ENCODE measurements at places on chromosomes 3 and 15.

DNA sequence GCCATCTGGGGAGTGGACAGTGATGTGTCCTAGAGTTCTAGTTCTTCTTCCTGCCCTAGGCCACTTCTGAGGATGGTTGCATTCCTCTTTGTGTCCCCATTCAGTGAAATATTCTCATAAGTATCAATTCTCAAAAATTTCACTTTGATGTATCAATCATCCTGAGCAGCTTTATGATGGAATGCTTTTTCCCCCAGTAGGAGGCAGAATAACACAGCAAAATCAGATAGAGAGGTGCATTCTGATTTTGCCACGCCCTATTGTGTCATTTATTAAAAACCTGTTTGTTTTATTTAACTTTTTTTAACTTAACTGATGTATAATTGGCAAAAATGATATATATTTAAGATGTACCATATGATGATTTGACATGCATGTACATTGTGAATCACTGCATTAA is 656.0 kb upstream of the GRM7 start:
- no peak for DNase-seq

DNA sequence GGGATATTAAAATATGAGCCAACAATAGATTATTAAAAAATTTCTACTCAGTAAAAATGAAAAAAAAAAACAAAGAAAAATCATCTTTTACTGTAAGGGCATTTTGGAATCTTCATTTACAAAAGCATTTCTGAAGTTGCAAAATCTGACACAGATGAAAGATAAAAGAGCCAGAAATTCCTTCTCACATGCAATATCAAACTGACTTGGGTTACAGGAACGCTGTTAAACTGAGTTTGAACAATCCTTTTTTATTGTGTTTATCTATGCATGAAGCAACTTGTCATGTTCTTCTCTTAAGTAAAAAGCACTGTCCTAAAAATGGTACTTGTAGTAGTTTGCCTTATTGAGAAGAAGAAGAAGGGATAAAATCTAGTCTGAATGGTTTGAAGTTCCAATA is 468.5 kb upstream of the KCNMB2 start:
- DNase-seq: no peak

- DNase-seq: no peak
These were observed 819 bp upstream of the RPL24 start for GRCh38 chr3:101687142-101687931.

DNA sequence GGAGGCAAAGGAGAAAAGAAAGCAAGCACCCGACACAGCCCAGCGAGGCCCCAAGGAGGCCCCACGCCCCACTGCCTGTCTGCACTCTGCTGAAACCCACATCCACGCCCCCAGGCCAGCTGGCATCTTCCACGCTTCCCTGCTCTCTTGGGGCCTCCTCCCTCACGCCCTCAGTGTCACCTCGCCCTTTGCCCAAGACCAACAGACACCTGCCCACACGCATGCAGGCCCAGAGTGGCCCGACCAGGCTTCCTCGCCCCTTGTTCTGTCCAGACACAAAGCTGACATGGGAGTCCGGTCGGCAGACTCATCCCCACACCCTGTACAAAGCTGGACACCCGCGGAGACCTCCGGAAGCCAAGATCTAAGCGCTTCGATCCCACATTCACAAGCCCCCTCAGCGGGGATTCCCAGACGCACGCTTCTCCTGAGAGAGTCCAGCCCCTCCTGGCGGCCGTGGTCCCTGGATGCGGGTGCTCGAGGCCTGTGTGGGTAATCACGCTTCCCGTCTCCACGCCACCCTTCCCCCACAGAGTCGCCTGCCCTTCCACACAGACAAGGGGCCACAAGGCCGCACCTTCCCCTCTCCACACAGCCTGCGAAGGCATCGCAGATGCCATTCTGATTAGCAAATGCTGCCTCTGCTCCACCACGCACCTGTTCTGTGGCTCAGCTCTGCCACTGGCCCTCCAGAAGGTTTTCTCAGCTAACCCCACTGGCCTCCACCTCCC is 176.6 kb downstream of the XXYLT1 start:
- peak; percentile 30 for DNase-seq

GRCh38 chr15:83062768-83063180 is 4.3 kb downstream of the BTBD1 start:
- DNase-seq: no peak

- no peak for DNase-seq
These were observed 32.6 kb upstream of the PDE8A start for GRCh38 chr15:84949043-84949442.

DNA sequence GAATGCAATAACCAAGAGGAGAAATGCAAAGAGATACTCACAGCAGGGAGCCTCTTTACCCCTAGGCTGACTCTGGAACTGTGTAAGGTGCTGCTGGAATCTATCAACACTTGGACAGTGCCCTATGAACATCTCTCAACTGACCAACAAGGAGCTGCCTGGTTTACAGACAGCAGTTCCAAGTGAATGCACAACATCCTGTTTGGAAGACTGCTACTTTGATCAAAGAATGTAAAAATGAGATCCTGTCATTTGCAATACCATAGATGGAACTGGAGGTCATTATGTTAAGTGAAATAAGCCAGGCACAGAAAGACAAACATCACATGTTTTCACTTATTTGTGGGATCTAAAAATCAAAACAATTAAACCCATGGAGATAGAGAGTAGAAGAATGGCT is 136.3 kb downstream of the IMPG2 start:
- DNase-seq: no peak

- DNase-seq: no peak
These were observed 26.2 kb downstream of the ATP13A3 start for GRCh38 chr3:194460566-194460965.

DNA sequence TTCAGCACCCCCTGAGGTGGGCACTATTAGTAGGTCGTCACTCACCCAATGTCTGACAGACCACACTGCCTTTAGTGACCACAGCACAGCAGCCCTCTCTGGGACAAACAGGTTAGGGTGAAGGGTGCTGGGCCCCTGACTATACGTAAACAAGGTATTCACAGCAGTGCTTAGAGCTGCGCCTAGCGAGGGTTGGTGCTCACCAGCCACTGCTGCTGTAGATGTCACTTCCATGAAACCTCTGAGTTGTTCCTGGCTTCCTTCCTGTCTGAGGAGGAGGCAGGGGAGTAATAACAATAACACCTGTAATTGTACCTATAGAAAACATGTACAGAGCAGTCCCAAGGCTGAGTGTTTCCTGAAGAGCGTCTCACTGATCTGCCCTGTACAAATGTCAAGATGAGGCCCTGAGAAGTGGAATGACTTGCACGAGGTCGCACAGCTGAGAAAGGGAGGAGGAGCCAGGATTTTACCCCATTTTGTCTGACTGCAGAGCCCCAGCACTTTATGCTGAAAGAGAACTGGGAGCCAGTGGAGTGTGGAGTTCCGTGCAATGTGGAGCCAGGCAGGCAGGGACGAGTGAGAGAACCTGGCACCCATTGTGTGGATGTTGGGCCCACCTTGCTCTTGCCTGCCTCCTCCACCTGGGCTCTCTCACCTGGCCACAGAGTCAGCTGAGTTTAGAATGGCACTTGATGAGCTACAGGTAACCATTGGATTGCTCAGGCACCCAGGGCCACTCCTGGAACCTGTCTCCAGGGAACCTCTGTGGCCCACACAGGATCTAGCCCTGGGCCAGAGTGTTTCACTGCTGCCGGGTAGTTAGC is 93.8 kb downstream of the DNAJB8 start:
- no peak for DNase-seq

GRCh38 chr15:67051088-67052045 is 14.0 kb upstream of the SMAD3 start:
- DNase-seq: no peak

GRCh38 chr3:134361162-134361835 is 12.9 kb downstream of the AMOTL2 start:
- peak; percentile 14 for DNase-seq

GRCh38 chr3:38598791-38599190 is 50.7 kb downstream of the SCN5A start:
- DNase-seq: no peak

GRCh38 chr15:37072181-37072580 is 28.2 kb downstream of the MEIS2 start:
- peak; percentile 23 for DNase-seq

- DNase-seq: peak; percentile 70
These were observed 106.6 kb downstream of the SSR3 start for GRCh38 chr3:156448300-156448699.

DNA sequence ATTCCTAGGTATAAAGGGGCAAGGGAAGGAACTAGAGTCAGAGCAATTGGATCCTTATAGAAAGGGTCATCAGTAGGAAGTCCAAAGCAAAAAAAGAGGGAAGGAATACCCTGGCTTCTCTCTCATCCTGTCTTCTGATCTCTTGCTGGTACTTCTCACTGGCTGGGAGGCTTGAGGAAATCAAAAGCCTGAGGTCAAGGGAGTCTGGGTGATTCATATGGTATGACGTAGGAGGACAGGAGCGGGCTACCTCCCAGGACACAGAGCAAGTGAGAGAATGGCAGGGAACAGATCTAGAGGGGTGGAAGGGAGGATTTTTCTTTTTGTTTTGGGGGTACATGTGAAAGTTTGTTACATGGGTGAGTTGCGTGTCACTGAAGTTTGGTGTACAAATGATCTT is 76.0 kb downstream of the CFAP20DC start:
- no peak for DNase-seq

GRCh38 chr15:77597804-77598453 is 34.8 kb downstream of the LINGO1 start:
- DNase-seq: no peak

- peak; percentile 70 for DNase-seq
These were observed 84.5 kb upstream of the SYNPR start for GRCh38 chr3:63193647-63194046.

DNA sequence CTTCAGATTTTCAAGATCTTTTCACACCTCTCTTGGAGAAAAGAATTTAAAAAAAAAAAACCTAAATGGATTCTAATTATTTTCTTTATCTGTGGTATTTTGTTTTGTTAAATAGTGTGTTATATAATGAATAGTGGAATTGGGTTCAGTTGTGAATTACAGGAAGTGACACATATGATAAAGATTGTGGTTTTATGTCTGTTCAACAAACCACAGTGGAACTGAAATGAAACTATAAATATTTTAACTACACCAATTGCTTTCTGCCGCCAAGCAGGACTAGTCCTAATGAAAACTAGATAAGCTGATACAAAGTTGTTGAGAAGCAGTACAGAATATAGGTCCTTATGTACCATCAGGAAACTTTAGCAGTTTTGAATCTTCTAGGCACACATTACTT is 121.6 kb downstream of the UBE2E2 start:
- DNase-seq: no peak

DNA sequence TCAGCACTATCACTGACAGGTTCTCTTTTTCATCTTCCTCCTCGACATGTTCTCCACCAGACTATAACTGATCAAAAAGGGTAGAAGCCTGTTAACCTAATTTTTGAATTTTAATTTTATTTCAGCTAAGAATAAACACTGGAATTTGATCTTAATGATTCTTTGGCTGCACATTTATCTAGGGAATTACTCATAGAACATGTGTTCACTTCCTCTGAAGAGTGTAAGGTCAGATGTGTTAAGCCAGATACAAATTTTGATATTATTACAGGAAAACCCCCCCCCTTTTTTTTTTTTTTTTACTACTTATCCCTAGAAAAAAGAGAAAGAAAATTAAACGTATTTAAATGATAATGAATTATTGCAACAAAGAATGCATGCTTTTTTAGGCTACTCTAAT is 15.0 kb downstream of the DCBLD2 start:
- DNase-seq: no peak

DNA sequence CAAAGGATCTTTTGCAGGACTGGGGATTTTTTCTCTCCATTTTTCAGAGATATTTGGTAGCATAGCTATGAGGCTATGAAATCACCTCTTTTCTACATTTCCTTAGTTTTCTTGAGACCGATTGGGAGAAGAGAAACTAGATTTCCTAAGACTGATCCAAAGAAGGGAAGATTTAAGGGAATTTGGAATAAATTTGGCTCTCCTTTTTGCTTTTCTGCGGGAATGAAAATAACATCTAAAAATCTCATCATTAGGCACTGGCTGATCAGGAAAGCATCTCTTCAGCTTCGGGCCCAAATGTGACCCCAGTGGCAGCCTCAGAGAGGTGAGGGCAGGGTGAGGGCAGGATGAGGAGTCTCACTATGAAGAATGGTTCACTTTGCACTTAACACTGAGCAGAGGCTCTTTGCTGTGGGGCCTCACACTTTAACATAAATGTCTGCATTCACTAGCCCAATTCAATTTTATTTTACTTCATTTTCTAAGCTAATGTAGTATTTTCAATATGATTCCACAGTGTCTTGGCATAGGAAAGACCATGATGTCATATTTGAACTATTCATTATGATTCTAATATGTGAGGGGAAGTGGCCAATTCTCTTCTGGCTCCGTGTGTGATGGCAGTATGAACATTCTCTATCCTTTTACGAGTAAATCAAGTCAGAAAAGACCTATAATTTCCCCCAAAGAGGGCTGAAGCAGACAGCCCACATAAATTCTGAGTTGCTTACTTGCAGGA is 193.2 kb downstream of the MEX3B start:
- DNase-seq: no peak

DNA sequence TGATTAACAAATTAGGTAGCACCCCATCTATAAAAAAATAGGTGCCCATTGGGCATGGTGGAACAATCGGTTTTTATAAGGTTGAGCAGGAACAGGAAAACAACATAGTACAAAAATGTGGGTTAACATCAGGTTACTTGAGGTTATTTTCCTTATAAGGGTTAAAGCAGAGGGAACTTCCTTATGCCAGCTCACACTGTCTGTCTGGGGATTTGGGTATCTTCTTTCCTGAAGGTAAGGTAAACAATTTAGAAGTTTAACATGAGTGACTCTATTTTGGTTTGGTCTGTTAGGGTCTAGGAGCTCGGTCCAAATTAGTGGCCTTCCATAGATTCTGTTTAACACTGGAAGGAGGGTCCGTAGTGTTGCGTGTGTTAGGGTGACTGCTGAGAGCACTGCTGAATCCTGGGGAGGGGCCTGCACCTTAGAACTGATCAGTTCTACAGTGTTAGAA is 14.7 kb downstream of the CHD2 start:
- DNase-seq: no peak

GRCh38 chr15:40328176-40328575 is 4.7 kb downstream of the INAFM2 start:
- no peak for DNase-seq

DNA sequence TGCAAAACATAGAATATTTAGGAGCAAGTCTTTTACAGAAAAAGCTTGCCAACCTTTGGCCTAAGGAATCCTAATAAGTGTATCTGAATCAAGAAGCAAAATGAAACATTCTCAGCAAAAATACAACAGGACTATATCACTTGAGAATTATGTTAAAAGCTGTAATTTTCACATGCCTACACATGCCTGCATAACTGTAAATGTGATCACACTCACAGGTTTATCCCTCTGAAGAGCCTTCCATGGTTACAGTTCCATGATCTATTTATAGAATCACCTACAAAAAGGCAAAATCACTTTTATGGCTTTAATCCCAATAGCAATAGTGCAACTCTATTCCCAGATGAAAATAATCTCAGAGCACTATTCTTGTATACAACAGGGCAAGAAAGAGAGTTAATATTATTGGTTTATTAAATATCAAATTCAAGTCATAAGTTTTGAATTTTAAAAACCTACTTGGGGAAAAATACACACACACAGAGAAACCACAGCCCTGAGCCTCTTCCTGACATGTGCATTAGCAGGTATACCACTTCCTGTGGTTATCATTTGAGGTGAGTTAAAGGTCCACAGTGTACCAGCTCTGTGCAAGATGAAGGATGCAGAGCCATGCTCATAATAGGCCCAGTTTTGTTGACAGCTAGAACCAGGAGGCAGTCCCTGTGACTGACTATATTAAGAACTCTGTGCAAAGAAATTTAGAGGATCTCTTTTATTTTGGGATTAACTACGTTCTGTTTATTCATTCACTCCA is 252.5 kb upstream of the TGFBR2 start:
- no peak for DNase-seq
